ENCODE measurements at places on chromosomes 3 and 15. TPM values are rescaled to one million over a fixed set of nuclear protein-coding genes. Genes with fewer than 3 reads are reported as not detected.

IGSF10 gene
- polyA plus RNA-seq = not detected

DNA sequence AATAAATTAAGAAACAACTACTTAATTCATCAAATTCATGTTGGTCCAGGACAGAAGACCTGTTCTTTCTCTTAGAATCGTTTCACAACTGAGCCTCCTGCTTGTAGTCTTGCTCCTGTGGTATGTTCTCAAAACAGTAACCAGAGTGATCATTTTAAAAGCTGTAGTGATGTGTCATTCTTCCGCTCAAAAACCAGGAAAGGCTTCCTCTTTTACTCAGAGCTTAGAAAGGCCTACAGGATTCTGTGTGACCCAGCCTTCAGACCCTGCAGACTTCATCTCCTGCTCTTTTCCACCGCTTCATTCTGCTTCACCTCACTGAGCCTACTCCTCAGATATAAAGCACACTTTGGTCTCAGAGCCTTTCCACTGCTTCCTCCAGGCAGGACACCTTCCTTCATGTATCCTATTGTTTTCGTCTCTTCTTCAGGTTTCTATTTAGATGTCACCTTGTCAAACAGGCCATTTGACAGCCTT, 22.7 kb downstream of the ST6GAL1 start:
- H3K27me3 ChIP-seq = no peaks in the 10 kb centered on the region
- H3K27ac ChIP-seq = no peak overlapping the region
- H3K36me3 ChIP-seq = no peaks in the 10 kb centered on the region
- peaks cover 6% of the 10 kb centered on the region for H3K4me1 ChIP-seq
- no peak overlapping the region for H3K4me3 ChIP-seq
- no peak for DNase-seq

GRCh38 chr3:66425032-66425431, 75.8 kb downstream of the LRIG1 start:
- H3K4me3 ChIP-seq = no peak overlapping the region
- DNase-seq = no peak
- H3K36me3 ChIP-seq = peaks cover 18% of the 10 kb centered on the region
- H3K27ac ChIP-seq = no peak overlapping the region

GRCh38 chr3:66033241-66034138, 5.2 kb downstream of the MAGI1 start:
- no peak overlapping the region for H3K27ac ChIP-seq
- H3K36me3 ChIP-seq = no peaks in the 10 kb centered on the region
- DNase-seq = no peak
- H3K27me3 ChIP-seq = no peaks in the 10 kb centered on the region

GRCh38 chr3:178588628-178589027, 52.4 kb downstream of the KCNMB2 start:
- H3K4me3 ChIP-seq = no peak overlapping the region
- H3K27me3 ChIP-seq = no peaks in the 10 kb centered on the region
- DNase-seq = no peak

DNA sequence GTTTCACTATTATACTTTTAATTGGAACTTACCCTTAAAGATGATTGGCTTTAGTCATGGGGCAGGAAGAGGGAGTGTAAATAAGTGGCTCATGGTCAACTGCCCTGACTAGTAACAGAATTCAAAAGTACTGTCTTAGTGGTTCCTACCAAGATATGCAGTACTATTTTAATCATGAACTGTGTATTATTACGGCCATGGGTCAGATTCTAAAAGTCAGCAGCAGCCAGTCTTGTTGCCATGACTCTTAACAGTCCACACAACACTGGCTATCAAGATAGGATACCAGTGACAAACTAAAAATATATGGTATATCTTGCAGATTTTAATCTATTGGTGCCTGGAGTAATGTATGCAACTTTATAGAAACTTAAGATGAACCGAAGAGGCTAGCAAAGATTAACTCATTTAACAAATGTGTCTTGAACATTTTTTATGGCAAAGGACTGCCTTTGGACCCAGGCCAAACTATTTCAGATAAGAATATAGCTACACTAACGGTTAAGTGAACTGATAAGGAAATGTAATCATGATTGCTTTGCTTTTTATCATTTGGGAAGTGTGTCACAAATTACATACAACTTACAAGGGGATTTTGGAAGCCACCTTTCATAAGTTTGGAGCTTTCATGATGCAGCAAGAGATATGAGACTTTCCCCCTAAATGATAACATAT, 163.7 kb downstream of the TCF12 start:
- no peak overlapping the region for H3K4me3 ChIP-seq
- H3K27me3 ChIP-seq = no peaks in the 10 kb centered on the region
